Stimulated activated CD4-positive, alpha-beta T cell treated with anti-CD3 and anti-CD28 coated beads, Interleukin-2, amount 100 ng/mL, for 48 hours (primary cell): ENCODE measurements at places on chromosomes 1 and 21.

GRCh38 chr1:205354259-205355074 lies 2.3 kb downstream of the KLHDC8A start:
- peak; percentile 64 for DNase-seq

- DNase-seq = no peak
These were observed 50.7 kb downstream of the ALG14 start for GRCh38 chr1:95021805-95022643.

DNA sequence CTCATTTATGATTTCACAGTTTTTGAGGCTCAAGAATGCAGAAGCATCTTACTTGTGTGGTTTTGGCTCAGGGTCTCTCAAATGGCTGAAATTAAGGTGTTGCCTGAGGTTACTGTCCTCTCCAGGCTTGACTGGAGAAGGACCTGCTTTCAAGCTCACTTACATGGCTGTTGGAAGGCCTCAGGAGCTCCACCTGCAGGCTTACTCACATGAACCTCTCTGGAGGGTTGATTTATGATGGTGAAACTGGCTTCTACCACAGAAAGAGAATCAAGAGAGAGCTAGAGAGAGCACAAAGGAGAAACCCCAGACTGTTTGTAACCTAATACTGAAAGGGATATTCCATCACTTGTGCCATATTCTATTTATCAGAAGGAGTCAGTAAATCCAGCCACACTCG lies 6.2 kb upstream of the KCNK2 start:
- DNase-seq = no peak

DNA sequence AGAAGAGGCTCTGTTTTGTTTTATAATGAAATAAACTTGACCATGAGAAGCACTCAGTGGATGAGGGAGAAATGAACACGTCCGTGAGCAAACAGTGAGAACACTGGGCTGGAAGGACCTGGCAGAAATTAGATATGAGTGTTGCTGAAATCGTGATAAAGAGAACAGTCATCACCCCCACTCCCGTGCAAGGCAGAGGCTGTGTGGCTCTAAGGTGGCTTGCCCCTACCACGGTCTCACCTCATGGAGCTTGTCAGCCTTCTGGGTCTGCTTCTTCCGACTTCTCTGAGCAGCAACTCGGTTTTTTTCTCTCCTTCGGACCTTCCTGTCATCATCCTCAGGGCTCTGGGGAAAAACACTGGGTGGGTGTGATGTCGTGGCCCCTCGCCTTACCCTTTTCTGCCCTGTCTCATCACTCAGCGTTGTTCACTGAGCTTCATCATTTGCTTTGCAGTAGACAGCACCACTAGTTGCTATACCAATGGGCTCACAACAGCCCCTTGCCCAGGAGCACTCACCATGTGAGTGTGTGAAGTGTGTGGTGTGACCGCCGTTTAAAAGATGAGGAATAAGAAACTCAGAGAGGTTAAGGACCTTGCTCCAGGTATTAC lies 2.8 kb downstream of the BATF3 start:
- DNase-seq = no peak

GRCh38 chr1:3978196-3978989 lies 78.3 kb upstream of the C1orf174 start:
- DNase-seq = no peak

DNA sequence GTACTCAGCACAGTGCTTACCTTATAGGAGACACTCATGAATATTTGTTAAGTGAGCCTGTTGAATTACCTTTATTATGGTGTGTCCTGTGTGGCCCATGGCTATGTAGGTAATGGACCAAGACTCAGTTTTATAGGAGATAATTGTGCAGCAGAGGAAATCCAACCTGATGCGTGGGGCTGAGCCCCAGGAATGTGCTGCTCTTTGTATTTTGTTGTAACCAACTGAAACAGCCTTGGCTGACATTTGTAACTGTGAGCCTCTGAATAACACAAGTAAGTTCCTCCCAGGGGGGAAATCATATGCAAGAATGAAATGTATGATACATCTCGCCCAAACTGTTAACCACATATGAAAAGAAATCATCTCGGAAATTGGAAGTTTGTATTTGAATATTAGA lies 364.2 kb upstream of the ZP4 start:
- DNase-seq = no peak

- DNase-seq = no peak
These were observed 10.4 kb downstream of the MGST3 start for GRCh38 chr1:165641231-165641987.

GRCh38 chr1:51814513-51814912 lies 64.0 kb downstream of the NRDC start:
- DNase-seq = no peak

DNA sequence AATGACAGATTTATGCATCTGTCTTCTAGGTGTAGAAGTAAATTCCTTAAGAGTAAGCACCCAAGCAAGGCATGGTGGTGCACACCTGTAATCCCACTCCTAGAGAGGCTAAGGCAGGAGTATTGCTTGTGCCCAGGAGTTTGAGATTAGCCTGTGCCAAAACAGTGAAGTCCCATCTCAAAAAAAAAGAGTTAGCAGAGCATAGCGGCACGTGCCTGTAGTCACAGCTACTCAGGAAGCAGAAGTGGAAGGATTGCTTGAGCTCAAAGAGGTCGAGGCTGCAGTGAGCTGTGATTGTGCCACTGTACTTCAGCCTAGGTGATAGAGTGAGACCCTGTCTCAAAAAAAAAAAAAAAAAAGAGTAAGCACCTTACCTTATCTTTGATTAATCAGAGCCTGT lies 15.1 kb upstream of the TIPRL start:
- no peak for DNase-seq

- DNase-seq = no peak
These were observed 50.9 kb downstream of the S100B start for GRCh38 chr21:46553993-46554392.

- no peak for DNase-seq
These were observed 996 bp downstream of the CNIH4 start for GRCh38 chr1:224357626-224358124.

DNA sequence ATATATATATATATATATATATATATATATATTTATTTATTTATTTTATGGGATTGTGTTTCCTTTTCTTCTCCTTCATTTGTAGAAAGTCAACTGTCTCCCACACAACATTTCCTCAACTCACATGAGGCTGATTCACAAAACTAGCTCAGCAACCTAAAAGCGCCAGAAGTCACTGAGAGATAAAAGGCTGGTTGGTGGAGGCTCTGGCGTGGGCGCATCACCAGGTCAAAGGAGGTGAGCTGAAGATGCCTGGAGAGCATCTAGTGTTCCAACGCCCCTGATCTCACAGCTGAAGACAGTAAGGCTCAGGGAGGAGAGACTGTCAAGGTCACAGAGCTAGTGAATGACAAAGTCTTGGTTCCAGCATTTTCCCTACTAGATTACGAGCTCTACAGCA lies 78.0 kb downstream of the HLCS start:
- no peak for DNase-seq

DNA sequence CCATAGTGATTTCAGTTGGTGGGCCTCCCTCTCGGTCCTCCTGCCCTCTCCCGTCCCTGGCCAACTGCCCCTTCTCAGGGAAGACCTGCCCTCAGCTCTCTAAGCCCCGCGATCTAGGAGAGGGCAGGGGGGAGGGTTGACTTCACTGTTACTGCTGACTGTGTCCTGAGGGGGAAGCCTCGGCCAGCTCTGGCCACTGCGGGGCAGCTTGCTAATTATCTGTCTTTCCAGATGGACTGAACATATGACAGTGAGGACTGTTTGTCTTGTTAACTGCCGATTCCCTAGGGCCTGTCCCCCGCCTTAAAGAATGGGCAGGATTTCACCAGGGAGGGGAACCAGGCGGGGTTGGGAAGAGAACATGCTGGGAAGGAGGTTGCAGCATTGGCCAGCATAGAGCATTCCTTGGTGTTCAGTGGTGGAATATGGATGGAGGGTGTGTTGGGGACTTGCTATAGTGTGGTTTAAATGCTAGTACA lies 22.9 kb downstream of the NIPAL3 start:
- DNase-seq = no peak

- DNase-seq = no peak
These were observed 12.0 kb downstream of the OTUD3 start for GRCh38 chr1:19894218-19894617.

DNA sequence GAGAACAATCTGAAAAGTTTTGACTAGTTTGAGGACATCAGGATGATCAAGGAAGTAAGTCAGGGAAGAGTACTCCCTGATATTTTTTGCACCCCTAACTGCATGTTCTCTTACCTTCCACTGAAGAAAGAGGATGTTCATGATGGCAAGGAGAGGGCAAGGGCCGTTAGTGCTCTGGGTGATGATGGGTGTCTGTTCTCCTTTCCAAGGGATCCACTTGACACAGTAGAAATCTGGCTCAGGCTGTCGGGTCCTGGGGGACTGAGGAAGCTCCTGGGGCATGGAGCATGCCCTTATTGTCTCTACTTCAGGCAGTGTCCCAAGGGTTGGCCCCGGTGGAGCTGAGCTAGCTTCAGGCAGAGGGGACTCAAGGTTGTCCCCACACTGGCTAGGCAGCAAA lies 4.7 kb downstream of the MINDY1 start:
- DNase-seq = no peak

DNA sequence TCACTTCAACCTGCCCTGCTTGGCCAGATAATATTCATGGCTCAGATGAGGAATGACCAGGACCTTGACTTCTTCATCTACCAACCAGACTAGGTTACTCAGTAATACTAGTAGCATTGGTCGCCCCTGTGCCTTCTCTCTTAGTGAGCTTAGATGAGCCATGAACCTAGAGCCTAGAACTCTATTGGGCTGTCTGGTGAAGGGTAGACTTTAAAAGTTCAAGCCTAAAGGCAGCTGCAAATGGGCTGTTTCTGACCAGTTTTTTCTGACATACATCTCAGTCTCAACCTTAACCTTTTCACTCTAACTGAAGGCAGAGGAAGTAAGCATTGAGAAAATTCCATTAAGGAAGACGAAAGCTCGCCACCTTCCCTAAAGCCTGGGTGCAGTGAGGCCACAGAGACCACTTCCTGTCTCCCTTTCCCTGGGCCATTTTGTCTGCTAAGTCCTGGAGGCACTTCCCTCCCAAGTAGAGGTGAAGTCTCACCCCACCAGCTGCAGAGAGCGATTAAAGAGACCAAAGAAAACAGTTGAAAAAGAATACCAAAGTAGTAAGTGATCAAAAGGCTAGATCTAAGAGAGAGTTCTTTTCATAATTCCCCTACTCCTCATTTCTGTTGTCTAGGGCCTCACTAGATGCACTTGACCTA lies 53.3 kb downstream of the MTR start:
- no peak for DNase-seq

DNA sequence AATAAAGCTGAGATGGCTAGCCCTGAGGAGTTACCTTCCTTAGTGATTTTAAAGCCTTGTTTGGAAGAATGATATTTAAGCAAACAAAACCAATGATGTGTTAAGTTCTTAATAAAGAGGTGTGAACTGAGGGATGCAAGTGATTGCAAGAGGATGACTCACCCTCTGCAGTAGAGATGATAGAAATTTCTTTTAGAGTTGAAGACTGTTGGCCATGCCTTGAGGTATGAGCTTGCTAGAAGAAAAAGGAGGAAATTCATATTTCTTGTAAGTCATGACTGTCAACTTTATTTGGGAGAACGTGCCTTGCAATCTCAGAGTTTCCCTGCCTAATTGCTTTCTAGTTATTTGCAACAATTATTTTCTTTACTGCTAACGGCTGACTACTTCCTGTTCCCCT lies 94.7 kb downstream of the PLA2G4A start:
- no peak for DNase-seq

DNA sequence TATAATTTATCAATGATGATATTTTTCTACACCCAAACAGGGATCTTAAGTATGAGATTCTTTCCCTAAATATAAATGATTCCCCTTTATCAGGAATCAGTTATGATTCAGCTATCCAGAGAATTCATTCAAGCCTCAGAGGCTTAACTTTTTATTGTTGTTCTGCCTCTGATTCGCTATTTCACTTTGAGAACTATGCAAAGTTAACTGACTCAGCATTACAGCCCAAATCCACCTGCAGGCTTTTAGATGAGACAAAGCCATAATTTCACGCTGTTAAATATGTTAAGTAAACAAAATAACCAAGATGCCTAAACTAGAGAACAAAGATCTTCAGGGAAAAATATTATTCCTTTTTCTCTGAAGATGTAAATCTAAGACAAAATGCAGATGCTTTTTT lies 8.5 kb downstream of the SCYL3 start:
- DNase-seq = no peak

DNA sequence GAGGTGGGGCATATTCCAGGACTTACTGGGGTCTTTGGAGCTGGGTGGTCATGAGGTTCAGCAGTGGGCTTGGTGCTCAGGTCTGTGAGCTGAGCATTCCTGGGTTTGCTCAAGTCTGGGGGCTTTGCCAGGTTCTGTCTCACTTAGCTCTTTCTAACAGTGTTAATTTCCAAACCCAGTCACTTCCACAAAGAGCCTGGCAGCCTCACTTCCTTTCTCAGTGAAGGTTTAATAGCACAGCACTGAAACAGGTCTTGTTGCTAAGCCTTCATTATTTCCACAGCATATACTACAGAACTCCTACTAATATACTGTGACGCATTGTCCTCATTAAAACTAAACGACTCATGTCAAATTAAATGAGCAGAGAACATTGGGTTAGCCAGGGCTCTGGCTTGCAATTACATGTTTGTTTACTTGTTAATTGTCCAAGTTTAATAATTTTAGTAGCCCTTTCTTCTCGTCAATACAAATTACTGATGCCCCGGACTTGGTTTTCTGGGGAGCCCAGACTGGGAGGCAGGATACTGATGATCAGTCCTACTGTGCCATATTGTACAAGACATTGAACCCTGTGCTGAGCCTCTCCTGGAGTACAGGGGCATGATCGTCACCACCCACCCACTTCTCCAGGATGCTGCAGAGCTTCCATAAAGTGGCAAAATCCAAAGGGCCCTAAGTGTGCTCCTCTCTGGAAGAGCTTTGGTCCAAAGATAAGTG lies 170.7 kb downstream of the IER5 start:
- DNase-seq = no peak

DNA sequence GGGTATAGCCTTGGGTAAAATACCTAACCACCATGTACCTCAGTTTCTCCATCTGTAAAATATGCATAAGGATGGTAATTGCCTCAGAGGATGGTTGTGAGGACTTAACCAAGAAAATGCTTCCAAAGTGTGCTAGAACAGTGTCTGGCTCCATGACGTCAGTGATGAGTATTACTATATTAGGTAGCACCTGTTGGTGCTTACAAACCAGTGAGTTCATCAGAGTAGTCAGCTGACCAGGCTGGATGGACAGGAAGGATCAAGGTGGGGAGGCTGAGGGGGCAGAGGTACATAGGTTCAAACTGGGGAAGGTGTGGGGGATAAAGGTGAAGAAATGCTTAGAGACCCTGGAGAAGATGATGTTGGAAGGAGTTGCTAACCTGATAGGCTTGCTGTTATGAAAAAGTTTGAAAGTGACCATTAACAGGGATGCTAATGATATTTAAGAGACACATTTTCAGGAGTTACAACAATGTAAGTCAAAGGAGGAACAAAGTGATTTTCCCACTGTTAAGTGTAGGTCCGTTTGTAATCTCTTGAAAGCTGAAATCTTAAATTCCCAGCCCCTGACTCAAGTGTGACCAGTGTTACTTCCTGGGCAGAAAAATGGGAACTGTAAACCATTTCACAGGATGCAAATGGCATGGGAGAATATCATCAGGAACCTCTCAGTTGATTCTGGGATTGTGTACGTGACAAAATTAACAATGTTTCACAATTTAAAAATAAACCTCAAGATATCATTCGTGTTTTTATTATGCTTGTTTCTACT lies 4.4 kb downstream of the NTPCR start:
- DNase-seq = no peak
